ENCODE measurements at places on chromosomes 4 and X. TPM values are rescaled to one million over a fixed set of nuclear protein-coding genes. Genes with fewer than 3 reads are reported as not detected.
A peak's percentile ranks its signal among the peaks of the same experiment; 100 is the strongest.

DNA sequence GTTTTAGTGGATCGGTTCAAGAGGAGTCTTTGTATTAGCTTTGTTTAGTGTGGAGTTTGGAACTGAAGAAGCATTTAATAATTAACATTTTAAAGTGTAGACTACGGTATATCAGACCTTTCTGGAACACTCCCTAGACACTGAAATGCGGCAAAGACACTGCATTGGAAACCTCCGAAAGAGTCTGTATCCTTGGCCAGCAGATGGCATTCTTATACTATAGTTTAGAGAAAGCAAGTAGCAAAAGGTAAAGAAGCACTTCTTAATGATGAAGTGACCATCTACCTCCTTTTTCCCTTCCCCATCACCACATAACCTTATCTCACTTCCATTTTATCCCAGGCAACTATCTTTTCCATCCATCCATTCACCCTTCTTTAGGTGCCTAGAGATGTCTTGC lies 7.6 kb downstream of the FABP2 start:
- no peak overlapping the region for H3K27ac ChIP-seq
- no peak for DNase-seq
- no peak overlapping the region for H3K4me3 ChIP-seq
- H3K27me3 ChIP-seq, result no peaks in the 10 kb centered on the region
- no peaks in the 10 kb centered on the region for H3K4me1 ChIP-seq
- H3K36me3 ChIP-seq, result no peaks in the 10 kb centered on the region

- H3K27ac ChIP-seq, result no peak overlapping the region
- H3K36me3 ChIP-seq, result no peaks in the 10 kb centered on the region
- no peaks in the 10 kb centered on the region for H3K27me3 ChIP-seq
Observed at GRCh38 chrX:45274576-45274975, 73.9 kb upstream of the DIPK2B start.

DNA sequence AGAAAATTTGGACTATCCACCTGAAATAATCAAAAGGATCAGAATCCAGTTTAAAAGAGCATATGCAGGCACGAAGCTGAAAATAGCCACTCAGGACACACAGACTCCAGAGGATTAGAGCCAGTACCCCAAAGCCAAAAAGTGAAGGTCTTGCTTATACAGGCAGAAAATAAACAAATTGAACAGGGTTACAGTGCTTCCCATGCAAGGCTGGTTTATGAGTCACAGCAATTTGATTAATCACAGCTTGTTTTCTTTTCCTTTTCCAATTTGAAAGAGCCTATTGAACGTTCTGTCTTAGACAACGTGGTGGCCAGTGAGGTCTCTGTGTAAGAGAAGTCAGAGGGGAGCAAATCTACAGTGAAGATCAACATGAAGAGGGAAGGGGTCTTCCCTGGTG lies 10.2 kb downstream of the HGFAC start:
- H3K27ac ChIP-seq, result no peak overlapping the region
- no peaks in the 10 kb centered on the region for H3K4me1 ChIP-seq
- no peak for DNase-seq
- H3K4me3 ChIP-seq, result no peak overlapping the region
- H3K27me3 ChIP-seq, result no peaks in the 10 kb centered on the region

Gene BEND4
- not detected for total RNA-seq

- no peak for DNase-seq
- H3K27me3 ChIP-seq, result no peaks in the 10 kb centered on the region
- H3K36me3 ChIP-seq, result no peaks in the 10 kb centered on the region
Observed at GRCh38 chr4:70651864-70652506, 14.3 kb downstream of the JCHAIN start.

Gene PRKX
- total RNA-seq, result 3.7 TPM

DNA sequence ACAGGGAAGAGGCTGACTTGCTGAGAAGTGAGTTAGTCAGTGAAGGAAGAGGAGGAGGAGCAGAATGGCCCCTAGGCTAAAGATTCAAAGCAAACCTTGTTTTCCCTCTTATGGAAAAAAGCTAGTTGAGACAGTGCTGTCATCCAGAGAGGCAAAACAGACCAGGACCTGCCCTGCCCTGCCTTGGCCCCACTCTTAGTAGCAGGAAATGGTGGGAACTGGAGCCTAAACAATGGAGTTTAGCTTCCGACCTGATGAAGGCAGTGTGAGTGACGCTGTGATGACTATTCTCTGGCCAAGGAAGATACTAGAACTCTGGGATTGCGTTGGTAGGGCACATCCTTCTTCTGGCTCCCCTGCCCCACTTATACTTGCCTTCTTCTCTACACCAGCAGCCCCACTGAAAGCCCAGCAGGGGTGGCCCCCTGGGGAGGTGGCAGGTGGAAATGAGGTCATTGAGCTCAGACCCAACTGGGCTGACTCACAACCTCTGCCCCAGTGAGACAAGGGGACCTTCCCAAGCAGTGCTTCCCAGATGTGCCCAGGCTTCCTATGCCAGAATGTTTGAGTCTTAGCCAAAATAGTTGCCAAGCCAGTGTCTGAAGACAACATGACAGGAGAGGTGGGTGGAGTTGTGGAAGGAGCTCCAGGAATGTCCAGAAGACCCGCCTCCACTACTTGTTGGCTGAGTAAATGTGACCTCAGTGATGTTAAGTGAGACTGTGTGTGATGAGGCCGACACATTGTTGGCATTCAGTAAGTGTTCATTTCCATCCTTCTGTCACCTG lies 38.8 kb downstream of the MSN start:
- H3K36me3 ChIP-seq, result no peaks in the 10 kb centered on the region
- no peak overlapping the region for H3K4me3 ChIP-seq
- DNase-seq, result peak; percentile 33
- H3K27me3 ChIP-seq, result no peaks in the 10 kb centered on the region

- no peak overlapping the region for H3K4me3 ChIP-seq
- H3K36me3 ChIP-seq, result no peaks in the 10 kb centered on the region
- no peaks in the 10 kb centered on the region for H3K27me3 ChIP-seq
- no peaks in the 10 kb centered on the region for H3K4me1 ChIP-seq
- no peak overlapping the region for H3K27ac ChIP-seq
- no peak for DNase-seq
Observed at GRCh38 chr4:63814171-63814964, 594.9 kb downstream of the TECRL start.

GRCh38 chr4:15805583-15806517 lies 27.7 kb downstream of the CD38 start:
- no peaks in the 10 kb centered on the region for H3K36me3 ChIP-seq
- H3K27ac ChIP-seq, result no peak overlapping the region
- peaks cover 5% of the 10 kb centered on the region for H3K4me1 ChIP-seq

GRCh38 chr4:174495626-174496025 lies 26.7 kb downstream of the HPGD start:
- H3K36me3 ChIP-seq, result no peaks in the 10 kb centered on the region
- no peaks in the 10 kb centered on the region for H3K4me1 ChIP-seq
- DNase-seq, result no peak
- no peak overlapping the region for H3K27ac ChIP-seq

- H3K27ac ChIP-seq, result peak overlapping the region; percentile 55
- H3K4me1 ChIP-seq, result peaks cover 22% of the 10 kb centered on the region
- no peaks in the 10 kb centered on the region for H3K27me3 ChIP-seq
- no peak overlapping the region for H3K4me3 ChIP-seq
- no peaks in the 10 kb centered on the region for H3K36me3 ChIP-seq
- DNase-seq, result peak; percentile 13
Observed at GRCh38 chrX:110173192-110174175, 144.4 kb downstream of the AMMECR1 start.

DNA sequence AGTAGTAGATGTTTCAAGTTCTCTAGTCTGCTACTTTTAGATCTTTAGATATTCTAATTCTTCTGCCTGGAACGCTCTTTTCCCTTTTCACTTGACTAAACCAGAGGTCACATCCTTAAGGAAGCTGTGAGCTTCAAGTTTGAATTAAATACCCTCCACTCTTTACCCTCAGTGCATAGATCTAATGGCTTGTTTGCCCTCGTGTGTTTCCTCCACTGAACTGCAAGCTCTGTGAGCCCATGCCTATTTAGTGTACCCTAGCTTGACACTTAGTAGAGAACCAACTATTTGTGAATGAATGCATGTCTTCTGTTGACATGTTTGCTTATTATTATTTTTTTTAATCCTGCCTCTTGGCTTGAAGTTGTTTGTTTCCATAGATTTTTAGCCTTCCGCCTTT lies 138.3 kb downstream of the PDE5A start:
- H3K4me1 ChIP-seq, result no peaks in the 10 kb centered on the region
- no peak for DNase-seq
- no peak overlapping the region for H3K4me3 ChIP-seq
- no peaks in the 10 kb centered on the region for H3K27me3 ChIP-seq
- H3K36me3 ChIP-seq, result peaks cover 21% of the 10 kb centered on the region
- H3K27ac ChIP-seq, result no peak overlapping the region

DNA sequence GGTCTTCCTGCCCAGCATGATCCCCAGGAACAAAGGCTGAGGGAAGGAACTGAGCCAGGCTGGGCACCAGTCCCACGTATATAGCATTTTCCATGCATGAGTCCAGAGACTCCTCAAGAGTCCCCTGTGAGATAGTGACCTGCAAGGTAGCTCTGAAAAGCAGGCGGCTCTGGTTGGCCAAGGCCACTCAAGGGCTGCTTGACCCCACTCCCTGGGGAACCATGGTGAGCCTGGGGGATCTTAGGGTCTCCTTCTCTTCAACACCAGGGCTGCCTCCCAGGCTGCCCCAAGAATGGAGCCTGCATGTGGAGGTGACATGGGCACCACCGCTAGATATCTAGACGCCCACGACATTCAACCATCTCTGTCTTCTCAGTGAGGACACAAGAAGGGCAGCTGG lies 79.2 kb downstream of the SLC2A9 start:
- H3K36me3 ChIP-seq, result no peaks in the 10 kb centered on the region
- H3K27ac ChIP-seq, result no peak overlapping the region
- no peaks in the 10 kb centered on the region for H3K27me3 ChIP-seq
- no peak for DNase-seq

DNA sequence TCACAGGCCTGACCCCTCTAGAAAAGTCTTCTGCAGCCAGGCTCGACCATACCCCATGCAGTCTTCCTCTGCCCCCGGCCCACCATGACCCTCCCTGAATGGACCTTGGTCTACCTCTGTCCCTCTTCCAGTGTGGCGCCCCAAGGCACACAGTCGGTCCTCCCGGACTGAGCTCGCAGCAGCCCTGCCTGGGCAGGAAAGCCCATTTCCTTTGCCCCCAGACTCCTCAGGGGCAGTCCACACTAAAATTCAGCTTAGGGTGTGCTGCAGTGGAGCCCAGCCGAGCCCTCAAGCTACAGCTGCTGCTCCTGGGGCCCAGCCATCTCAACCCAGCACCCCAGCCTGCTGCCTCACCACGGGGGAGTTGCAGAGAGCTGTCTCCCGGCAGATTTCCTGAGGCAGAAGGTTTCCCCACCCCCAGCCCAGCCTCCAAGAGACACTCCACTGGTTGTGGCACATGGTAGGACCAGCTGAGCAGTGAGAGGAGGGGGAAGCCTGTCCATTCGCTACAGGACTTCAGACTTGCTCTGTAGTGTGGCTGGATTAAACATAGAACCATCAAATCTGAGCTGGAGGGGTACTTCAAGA lies 37.5 kb upstream of the IQSEC2 start:
- H3K27me3 ChIP-seq, result peaks cover 8% of the 10 kb centered on the region
- DNase-seq, result no peak
- H3K36me3 ChIP-seq, result no peaks in the 10 kb centered on the region
- H3K4me3 ChIP-seq, result peak overlapping the region; percentile 71

DNA sequence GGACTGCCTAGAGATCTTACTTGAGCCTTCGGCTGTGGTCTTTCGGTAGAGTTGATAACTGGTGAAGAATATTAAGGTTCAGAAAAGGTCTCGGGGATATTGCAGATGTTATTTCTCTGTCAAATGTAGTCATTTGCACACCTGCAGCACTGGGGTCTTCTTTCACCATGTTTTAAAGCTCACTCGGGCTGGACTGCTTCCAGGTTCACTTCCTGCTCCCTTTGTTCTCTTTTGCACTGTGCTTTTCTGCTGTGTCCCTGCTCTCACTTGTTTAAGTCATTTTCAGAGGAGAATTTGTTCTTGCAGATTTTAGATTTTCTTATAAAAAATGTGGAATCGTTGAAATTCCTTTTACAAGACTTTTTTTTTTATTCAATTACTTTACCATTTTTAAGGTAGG lies 68.5 kb downstream of the BMPR1B start:
- H3K4me1 ChIP-seq, result no peaks in the 10 kb centered on the region
- no peak overlapping the region for H3K27ac ChIP-seq
- DNase-seq, result no peak

GRCh38 chr4:124804041-124804440 lies 91.5 kb upstream of the ANKRD50 start:
- H3K4me1 ChIP-seq, result no peaks in the 10 kb centered on the region
- no peak overlapping the region for H3K4me3 ChIP-seq
- no peak overlapping the region for H3K27ac ChIP-seq

DNA sequence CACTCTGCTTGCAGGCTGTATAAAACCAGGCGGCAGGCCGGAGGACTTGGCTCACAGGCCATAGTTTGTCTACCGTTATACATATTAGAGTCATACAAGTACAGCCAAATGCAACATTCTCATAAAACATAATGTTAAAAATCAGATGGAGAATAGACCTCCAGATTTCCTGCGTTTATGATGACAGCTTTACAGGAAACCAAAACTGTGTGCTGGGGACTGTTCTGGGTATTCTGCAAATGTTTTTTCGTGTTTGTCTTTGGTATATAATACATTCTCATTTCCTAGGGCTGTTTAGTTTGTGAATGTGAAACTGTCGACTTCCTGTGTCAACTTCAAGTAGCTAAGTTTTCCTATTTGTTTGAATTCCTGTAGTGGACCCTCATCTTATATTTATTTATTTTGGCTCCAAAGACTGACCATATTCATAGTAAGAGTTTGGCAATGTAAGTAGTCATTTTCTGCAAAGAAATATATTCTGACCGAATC lies 79.5 kb upstream of the FAM9C start:
- H3K27me3 ChIP-seq, result no peaks in the 10 kb centered on the region
- H3K36me3 ChIP-seq, result no peaks in the 10 kb centered on the region

Gene CT45A7
- not detected for total RNA-seq

GRCh38 chr4:113760094-113760794 lies 1.3 kb downstream of the CAMK2D start:
- peak overlapping the region; percentile 92 for H3K4me3 ChIP-seq
- H3K4me1 ChIP-seq, result peaks cover 77% of the 10 kb centered on the region
- H3K27me3 ChIP-seq, result no peaks in the 10 kb centered on the region

- H3K4me1 ChIP-seq, result no peaks in the 10 kb centered on the region
- no peaks in the 10 kb centered on the region for H3K36me3 ChIP-seq
- no peak overlapping the region for H3K27ac ChIP-seq
- H3K27me3 ChIP-seq, result no peaks in the 10 kb centered on the region
Observed at GRCh38 chrX:95058815-95059214, 1384.8 kb downstream of the FAM133A start.

Gene SYTL4
- 2.1 TPM for total RNA-seq
